ENCODE measurements at places on chromosomes 1 and 21. TPM values are rescaled to one million over a fixed set of nuclear protein-coding genes. Genes with fewer than 3 reads are reported as not detected.

The THEM5 gene
- total RNA-seq, result not detected

The CASQ2 gene
- not detected for total RNA-seq

The SRM gene
- total RNA-seq, result 72.4 TPM

The CD1B gene
- total RNA-seq, result not detected

The WNT4 gene
- not detected for total RNA-seq

The SLC6A17 gene
- total RNA-seq, result not detected

The HLCS gene
- total RNA-seq, result 15.6 TPM

The CLCN6 gene
- 17.8 TPM for total RNA-seq

The AMY2A gene
- not detected for total RNA-seq

The ACTA1 gene
- not detected for total RNA-seq

All from T-cell (primary cell).